Renal cortical epithelial cell (primary cell): ENCODE measurements at places on chromosomes 4 and X.

DNA sequence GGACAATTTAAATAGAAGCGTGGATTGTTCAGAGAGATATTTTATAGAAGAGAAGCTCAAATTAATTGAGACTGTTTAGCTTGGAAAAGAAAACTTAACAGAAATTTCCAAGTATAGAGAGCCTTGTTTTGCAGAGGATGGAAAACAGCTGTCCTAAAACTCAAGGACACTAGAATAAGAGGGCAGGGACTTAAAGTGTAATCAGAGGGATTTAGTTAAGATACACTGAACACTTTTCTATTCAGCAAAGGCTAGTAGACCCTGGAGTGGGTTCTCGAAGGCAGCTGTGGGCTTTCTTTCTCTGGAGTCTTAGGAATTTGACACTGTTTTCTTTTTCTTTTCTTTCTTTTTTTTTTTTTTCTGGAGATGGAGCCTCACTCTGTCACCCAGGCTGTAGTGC lies 92.7 kb upstream of the ARX start:
- no peak for DNase-seq

- DNase-seq = no peak
Measured at GRCh38 chr4:137812258-137812657, 280.0 kb upstream of the PCDH18 start.

DNA sequence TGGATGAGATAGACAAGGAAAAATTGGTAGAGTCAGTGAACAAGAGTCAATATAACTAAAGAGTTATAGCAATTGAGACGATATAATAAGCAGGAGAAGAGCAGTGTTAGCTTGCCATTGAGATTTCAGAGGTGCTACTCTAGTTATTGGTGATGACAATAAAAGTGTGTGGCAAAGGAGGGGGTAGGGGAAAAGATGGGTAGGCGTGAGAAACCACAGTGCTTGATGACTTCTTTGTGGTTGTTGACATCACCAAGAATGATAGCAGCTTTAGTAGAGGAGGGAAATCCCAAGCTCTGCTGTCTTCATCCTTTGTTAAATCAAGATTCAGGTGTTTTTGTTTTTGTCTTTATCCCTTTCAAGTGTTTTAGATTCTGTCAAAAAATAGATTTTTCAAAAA lies 179.9 kb upstream of the PPP3CA start:
- DNase-seq = peak; percentile 48

GRCh38 chrX:153766871-153767673 lies 3.0 kb downstream of the PLXNB3 start:
- no peak for DNase-seq

- DNase-seq = no peak
Measured at GRCh38 chrX:3037218-3037617, 4.1 kb upstream of the ARSF start.

- no peak for DNase-seq
Measured at GRCh38 chr4:80252427-80252826, 14.0 kb upstream of the FGF5 start.

DNA sequence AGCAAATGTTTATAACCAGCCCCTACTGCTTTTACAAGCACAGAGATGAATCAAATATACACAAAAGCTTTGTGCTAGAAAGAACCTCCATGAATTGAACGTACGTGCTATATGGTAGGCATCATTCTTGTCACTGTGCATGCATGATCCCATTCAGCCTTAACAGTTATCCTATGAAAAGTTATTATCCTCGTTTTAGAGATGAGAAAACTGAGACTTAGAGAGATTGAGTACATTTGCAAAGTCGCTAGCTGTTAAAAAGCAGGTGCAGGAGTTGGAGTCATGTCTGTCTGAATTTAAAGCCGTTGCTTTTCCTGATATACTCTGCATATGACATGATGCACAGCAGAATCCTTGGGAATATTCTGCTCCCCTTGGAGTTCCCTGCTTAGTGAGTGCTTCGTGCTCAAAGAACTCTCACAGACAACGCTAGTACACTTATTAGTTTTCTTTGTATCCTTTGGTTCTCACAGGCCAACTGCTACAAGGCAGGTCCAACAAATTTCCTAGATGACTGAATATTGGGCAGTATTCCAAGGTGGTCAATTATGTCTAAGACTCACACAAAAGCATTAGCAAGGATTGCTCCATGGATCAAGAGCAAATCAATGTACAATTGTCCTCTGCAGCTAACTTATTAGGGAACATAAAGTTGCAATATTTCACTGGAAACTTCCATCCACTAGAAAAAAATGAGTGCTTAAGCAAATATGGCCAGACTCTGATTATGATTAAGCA lies 42.8 kb upstream of the TRIM2 start:
- peak; percentile 65 for DNase-seq

DNA sequence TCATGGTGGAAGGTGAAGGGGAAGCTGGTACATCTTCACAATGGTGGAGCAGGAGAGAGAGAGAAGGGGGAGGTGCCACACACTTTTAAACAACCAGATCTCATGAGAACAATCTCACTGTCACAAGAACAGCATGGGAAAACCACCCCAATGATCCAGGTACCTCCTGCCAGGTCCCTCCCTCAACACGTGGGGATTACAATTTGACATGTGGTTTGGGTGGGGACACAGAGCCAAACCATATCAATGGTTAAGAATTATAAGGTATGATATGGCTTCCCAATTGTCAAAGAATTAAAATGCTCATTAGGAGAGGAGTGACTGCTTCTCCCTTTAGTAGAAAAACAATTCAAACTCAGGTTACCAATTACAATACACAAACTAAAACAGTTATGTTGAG lies 143.3 kb downstream of the PDLIM5 start:
- no peak for DNase-seq

DNA sequence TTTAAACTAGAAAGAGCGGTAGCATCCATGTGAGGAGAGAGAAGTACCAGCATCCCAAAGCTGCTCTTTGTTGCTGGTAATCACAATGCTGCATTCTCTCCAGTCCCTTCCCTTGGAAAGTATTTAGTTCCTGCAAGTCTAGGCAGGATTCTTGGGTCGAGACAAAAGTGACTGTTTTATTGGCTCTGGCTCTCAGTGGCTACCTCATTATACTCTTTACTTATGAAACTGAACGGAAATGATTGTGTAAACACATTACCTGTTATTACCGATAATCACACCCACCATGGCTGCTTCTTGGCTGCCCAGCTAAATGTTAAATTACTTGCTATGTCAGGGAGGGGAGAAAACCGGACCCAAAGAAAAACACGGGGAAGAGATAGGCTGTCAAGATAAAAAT lies 26.2 kb downstream of the ATXN3L start:
- peak; percentile 4 for DNase-seq

- peak; percentile 85 for DNase-seq
Measured at GRCh38 chrX:46333550-46333949, 211.7 kb downstream of the ZNF674 start.

- no peak for DNase-seq
Measured at GRCh38 chrX:151183912-151184565, 7.7 kb downstream of the GPR50 start.
